ENCODE measurements at places on chromosomes 7 and 10. TPM values are rescaled to one million over a fixed set of nuclear protein-coding genes. Genes with fewer than 3 reads are reported as not detected.
A peak's percentile ranks its signal among the peaks of the same experiment; 100 is the strongest.

GRCh38 chr10:95837783-95838182 lies 70.0 kb upstream of the CC2D2B start:
- H3K27ac ChIP-seq: peak overlapping the region; percentile 72
- H3K4me1 ChIP-seq: peaks cover 45% of the 10 kb centered on the region
- H3K4me3 ChIP-seq: no peak overlapping the region
- no peak for DNase-seq
- no peaks in the 10 kb centered on the region for H3K27me3 ChIP-seq

HERPUD2 gene
- total RNA-seq: 10.7 TPM

ANKRD7 gene
- total RNA-seq: not detected

GRCh38 chr10:34638406-34639054 lies 176.6 kb downstream of the PARD3 start:
- no peaks in the 10 kb centered on the region for H3K27me3 ChIP-seq
- DNase-seq: peak; percentile 56
- H3K4me3 ChIP-seq: no peak overlapping the region
- H3K27ac ChIP-seq: no peak overlapping the region

Data from HepG2 (cell line).